ENCODE measurements at places on chromosomes 1 and 21.
A peak's percentile ranks its signal among the peaks of the same experiment; 100 is the strongest.

DNA sequence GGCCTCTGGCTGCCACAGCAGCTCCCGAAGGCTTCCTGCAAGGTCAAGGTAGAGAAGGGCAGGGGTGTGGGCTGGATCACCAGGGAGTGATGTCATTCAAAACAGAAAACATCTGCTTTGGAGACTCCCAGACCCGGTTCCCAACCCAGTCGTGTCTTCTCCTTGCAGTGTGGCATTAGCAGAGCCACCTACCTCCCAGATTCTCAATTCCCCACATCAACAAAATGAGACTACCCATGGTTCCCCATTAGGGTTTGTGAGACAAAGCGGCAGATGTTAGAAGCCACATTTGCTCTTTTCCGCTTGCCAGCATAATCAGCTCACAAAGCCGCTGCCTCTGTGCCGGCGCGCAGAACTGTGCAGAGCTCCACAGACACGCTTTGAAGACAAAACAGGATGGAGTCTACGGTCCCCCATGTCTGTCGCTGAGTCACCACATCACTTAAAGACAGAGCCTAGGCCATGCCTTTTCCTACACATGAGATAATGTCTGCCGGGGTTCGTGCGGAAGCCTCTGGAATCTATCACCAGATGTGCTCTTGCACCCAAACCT lies 12.5 kb downstream of the KIF17 start:
- DNase-seq = no peak

GRCh38 chr1:157753611-157754010 lies 23.3 kb downstream of the FCRL2 start:
- DNase-seq = no peak

DNA sequence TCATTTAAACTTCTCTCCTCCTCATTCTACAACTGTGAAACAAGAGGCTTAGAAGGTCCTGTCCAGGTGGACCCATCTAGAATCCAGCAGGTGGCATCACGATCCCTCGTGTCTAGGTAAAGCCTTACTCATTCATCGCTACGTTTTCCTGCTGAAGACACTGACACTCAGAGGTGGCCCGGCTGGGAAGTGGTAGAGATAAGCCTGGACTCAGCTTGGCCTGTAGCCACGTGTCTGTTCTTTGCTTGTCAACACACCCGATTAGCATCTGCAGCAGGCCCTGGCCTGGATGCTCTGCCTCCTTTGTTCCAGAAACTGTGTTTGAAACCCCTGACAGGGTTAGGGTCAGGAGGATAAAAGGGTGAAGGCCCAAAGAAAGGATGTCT lies 43.4 kb downstream of the PARP1 start:
- no peak for DNase-seq

DNA sequence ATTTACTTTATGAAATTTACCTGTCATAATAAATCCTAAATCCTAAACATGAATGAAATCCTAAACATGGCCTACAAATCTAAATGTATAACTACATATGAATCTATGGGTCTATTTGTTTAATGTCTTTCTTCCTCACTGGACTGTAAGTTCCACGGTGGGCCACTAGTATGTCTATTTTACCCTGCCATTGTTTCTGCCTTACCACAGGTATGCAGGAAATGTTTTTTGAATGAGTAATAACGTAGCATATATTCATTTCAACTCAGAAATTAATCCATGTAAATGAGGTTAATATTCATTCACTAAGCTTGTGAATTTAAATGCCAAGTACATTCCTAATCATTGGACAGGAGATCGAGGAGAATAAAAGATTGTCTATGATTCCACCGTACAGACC lies 35.3 kb downstream of the B3GALNT2 start:
- DNase-seq = peak; percentile 51

GRCh38 chr1:83807821-83808220 lies 191.1 kb downstream of the TTLL7 start:
- DNase-seq = no peak

- DNase-seq = no peak
These were observed 40.2 kb downstream of the PIK3CD start for GRCh38 chr1:9691691-9692090.

Data from ACHN (cell line).